MCF 10A (cell line): ENCODE measurements at places on chromosomes 3 and 15.

DNA sequence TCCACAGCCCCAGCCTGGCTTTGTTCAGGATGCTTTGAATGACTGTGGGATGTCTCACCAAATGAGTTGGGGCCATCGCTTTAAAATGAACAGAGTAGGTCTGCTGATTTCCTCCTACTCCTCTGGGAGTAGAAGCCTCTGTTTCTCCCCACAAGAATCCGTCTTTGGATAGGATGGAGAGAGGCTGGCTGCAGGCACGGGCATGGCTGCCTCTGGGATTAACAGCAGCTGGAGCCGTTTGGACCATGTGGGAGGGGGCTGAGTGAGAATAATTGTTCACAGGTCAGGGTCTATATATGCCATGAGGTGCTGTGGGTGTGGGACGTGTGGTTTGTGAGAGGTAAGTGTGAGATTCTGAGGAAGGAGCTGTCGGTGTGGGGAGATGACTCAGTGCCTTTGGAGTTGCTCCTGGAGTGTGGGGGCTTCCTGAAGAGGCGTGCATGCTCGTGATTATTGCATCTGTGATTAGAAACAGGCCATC lies 48.0 kb upstream of the APEH start:
- no peak for DNase-seq

- peak; percentile 17 for DNase-seq
Measured at GRCh38 chr3:124923833-124924232, 10.7 kb downstream of the MUC13 start.

DNA sequence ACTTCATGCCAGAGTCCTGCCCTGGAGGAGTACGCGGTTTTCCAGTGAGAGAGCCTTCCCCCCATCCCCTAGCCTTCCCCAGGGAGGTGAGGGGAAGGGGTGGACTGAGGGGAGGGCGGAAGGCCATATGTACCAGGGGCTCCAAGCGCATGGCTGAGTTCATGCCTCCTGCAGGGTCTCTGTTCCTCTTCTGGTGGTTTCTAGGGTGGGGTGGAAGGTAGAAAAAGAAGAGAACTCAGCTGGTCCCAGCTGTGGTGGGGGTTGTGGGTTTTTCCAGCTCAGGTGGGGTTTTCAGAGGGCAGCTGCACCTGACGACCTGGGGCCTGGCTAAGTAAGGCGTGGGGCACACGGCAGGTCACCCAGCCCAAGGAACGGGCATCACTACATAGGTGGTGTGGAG lies 10.7 kb upstream of the IQSEC1 start:
- no peak for DNase-seq

DNA sequence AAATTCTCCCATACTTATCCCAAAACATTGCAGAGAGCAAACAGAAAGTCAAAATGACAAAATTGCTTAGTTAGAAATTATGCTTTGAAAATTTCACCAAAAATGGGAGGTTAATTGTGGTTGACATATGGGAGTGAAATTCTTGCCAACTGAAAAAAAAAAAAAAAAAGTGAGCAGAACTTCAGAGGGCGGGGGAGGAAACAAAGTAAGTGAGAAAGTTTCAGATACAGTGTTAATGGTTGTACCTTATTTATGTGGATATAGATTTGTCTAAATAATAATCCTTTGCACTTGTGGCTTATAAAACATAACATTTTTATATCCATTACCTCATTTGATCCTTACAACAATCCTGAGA lies 91.5 kb upstream of the RAP2B start:
- no peak for DNase-seq

DNA sequence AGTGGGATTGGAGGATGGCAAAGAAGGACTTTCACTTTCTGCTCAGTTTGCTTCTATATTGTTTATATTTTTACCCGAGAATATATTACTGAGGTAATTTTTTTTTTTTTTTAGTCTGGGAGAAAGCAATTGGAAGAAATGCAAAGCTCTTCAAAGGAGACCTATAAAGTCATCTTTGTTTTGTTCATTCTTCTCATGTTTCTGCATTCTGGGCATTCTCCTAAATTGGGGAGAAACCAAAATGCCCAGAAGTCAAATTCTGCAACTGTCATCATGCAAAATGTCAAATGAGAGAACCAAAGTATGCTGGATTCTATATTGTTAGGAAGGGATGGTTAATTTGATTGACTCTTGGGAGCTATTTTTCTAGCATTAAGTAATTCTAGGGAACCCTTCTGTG lies 168.3 kb upstream of the TSC22D2 start:
- no peak for DNase-seq

DNA sequence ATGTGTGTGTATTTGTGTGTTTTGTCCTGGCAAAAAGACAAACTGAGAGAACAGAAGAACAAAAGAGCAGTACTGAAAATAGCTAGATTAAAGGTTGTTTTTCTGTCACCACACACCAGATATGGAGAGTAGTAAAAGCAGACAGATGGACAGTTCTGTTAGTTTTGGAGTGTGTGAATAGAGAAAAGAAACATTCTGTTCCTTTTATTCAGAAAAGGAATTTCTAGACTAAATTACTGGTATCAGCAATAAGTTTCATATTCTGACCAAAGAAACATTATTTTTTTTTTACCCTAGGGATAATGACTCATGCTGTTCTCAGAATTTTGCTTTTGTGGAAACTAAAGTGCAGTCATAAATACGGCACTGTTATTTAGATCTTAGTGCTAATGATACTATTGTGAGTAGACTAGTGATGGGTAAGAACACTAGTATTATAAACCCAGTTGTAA lies 32.9 kb downstream of the PIK3CA start:
- peak; percentile 31 for DNase-seq

DNA sequence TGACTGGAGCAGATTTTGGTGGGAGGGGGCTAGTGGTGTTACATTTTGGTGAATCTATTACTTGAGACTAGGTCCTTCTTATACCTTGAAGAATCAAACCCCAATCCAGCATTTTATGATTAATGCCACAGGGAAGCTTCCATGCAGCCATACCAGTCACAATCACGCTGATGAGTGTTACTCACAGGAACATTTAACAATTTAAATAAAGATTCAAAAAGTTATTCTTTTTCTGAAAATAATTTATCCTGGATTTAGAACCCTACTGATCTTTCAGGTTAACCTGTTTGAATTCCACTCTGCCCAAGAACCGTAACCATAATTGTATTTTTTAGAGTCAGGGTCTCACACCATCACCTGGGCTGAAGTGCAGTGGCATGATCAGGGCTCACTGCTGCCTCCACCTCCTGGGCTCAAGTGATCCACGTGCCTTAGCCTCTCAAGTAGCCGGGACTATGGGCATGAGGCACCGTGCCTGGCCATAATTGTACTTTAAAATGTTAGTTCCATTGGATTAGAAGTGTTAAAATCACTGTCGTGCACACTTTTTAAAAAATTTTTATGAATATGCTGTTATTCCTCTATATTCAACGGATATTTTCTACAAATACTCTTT lies 929 bp upstream of the MTMR10 start:
- DNase-seq: peak; percentile 24

DNA sequence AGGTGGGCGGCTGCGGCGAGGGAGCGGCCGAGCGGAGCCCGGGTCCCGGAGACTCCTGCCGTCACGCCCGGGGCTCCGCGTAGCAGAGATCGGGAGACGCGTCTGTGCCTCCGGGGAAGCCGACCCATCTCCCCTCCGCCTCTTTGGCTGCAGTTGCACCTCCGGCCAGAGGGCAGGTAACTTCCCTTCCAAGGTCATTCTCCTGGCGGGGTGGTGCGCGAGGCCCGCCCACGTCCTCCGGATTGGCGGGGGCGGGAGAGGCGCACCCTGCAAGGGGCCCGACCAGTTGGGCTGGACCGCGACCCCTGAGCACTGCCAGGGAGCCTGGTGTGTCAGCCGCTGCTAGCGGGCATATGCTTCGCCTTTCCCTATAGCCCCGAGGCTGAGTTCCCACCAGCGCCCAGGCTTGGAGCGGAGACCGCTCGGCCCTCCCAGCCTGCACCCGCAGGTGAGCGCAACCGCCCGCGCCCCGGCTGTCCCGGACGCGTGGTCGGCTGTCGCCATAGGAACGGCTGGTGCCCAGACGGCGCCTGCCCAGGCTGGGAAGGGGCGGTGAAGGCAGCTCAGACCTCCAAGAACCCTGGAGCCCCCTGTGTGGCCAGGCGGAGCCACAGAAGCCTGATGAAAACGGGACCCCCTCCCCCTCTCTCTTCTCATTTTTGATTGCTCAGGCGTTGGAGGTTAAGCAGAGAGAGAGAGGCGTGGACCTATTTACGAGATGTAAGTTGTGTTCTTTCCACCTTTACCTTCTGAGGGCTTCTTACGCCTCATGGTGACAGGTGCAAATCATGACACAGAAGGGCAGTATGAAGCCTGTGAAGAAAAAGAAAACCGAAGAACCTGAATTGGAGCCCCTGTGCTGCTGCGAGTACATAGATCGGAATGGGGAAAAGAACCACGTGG lies 453 bp downstream of the ZDHHC23 start:
- DNase-seq: peak; percentile 9

- no peak for DNase-seq
Measured at GRCh38 chr3:141292356-141293058, 60.9 kb downstream of the PXYLP1 start.
